ENCODE measurements at places on chromosomes 11 and 22.

DNA sequence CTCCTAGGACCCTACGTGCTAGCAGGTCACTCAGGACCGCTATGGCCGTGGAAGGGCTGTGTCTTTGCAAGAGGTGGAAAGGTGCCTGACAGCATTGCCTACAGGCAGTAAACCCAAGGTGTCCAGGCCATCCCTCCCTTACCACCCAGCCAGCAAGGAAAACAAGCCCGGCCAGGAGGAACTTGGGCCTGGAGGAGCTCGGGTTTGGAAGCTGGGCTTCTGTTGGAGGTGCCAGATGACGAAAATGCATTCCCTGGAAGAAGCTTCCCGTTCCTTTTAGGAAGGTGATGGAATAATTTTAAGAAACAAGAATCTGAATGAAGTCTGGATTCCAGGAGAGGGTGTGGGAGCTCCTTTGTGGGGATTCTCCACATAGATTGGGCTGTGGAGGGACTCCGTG is 23.6 kb downstream of the FBLN1 start:
- no peak for DNase-seq

- DNase-seq: no peak
Observed at GRCh38 chr11:124315052-124315451, 1.3 kb upstream of the OR8D1 start.

DNA sequence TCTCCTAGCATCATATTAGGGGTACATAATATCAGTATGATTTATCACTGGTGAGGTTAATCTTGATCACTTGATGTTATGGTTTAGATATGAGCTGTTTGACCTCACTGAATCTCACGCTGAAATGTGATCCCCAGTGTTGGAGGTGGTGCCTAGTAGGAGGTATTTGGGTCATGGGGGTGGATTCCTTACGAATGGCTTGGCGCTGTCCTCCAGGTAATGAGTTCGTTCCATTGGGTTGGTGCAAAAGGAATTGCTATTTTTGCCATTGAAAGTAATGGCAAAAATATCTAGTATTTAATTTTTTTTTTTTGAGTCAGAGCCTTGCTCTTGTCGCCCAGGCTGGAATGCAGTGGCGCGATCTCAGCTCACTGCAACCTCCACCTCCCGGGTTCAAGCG is 326.3 kb downstream of the AASDHPPT start:
- no peak for DNase-seq

- DNase-seq: no peak
Observed at GRCh38 chr11:58742981-58743880, 11.5 kb upstream of the GLYAT start.

DNA sequence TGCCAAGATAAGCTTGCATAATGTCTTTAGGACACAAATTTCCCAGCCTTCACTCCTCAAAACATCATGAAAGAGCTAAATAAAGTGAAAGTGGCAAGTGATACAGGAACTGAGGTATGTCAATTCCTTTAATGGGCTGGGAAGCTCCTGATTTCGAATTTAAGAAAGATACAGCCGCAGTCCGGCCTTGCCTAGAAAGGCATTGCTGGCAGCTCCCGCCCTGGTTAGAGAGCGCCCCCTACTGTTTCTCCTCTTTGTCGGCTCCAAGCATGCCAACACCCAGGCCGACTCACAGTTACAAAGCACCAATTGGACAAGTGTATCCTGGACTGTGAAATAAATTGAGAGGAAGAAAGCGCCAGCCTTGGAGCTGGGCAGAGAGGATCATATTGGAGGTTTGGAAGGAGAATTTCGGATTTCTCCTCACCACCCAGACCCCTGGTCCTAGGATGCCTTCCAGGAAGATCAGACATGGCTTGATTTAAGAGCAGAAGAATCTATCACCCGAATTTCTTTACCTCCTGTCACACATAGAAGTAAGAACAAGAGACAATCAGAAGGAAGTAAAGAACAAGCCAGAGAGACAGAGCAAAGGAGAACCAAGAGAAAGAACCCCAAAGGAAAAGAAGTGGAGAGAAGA is 84.0 kb downstream of the FAM76B start:
- DNase-seq: peak; percentile 84

DNA sequence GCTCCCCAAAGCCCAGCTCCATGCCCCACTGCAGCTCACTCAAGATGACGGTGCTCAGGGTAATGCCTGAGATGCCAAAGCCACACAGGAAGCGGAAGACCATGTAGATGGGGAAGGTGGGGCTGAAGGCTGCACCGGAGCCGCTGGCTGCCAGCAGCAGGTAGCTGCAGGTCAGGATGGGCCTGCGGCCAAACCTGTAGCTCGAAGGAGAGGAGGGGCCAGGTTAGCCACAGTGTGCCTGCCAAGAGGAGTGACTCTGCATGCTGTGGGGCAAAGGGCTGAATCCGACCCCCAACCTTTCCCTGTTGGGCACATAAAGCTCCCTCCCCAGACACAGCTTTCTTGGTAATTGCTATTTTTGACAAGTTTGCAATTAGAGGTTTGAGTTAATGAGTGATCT is 14.9 kb upstream of the SLC22A6 start:
- no peak for DNase-seq

GRCh38 chr11:125111001-125111342 is 454 bp downstream of the TMEM218 start:
- no peak for DNase-seq

- DNase-seq: no peak
Observed at GRCh38 chr22:39815932-39816331, 77.6 kb downstream of the ENTHD1 start.

- no peak for DNase-seq
Observed at GRCh38 chr11:123624974-123625373, 29.4 kb downstream of the SCN3B start.

DNA sequence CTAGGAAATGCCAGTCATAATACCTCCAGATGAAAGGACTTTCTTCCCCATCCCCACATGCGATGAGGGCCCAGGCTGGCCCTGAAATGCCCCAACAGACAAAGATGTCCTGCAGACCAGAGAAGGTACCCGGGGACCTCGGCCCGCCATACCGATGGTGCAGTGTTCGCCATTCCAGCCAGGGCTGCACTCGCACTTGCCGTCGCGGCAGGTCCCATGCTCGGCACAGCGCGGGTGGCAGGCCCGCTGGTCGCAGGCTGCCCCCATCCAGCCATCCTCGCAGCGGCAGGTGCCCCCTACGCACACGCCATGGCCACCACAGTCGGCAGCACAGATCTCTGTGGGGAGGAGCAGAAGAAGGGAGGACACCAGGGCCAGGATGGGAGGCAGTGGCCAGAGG is 212.1 kb upstream of the NARS2 start:
- no peak for DNase-seq

- DNase-seq: no peak
Observed at GRCh38 chr11:87081358-87081757, 43.6 kb downstream of the TMEM135 start.

DNA sequence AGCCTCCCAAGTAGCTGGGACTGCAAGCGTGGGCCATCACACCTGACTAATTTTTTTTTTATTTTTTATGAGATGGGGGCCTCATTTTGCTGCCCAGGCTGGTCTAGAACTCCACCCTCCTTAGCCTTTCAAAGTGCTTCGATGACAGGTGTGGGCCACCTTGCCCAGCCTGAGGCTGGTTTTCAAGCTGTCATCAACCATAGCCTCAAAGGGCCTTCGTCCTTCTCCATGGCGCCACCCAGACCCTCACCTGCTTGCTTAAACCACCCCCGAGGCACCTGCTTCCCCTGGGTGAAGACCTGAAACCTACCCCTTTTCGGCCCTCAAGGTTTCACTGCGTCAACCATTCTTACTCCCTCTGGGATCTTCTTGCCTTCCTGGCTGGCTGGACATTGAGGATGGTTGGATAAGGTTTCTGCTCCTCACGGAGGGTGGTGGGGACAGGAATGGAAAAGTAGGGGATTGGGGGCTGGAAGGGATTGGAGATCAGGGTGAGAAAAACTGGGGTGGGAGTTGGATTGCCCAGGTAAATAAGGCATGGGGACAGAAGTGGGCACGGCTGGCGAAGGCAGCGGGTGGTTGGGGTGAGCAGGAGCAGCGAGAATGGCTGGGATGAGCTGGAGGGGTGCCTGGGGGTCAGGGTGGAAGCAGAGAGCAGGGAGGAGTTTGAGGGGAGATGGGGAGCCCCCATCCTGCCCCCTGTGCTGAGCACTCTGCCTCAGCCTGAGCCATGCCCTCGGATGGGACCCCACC is 2.8 kb upstream of the ACR start:
- no peak for DNase-seq

DNA sequence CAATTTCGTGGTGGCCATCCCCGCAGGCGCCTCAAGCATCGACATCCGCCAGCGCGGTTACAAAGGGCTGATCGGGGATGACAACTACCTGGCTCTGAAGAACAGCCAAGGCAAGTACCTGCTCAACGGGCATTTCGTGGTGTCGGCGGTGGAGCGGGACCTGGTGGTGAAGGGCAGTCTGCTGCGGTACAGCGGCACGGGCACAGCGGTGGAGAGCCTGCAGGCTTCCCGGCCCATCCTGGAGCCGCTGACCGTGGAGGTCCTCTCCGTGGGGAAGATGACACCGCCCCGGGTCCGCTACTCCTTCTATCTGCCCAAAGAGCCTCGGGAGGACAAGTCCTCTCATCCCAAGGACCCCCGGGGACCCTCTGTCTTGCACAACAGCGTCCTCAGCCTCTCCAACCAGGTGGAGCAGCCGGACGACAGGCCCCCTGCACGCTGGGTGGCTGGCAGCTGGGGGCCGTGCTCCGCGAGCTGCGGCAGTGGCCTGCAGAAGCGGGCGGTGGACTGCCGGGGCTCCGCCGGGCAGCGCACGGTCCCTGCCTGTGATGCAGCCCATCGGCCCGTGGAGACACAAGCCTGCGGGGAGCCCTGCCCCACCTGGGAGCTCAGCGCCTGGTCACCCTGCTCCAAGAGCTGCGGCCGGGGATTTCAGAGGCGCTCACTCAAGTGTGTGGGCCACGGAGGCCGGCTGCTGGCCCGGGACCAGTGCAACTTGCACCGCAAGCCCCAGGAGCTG is 24.8 kb downstream of the ADAMTS15 start:
- no peak for DNase-seq

GRCh38 chr22:48403521-48404403 is 1423.9 kb downstream of the BRD1 start:
- no peak for DNase-seq

GRCh38 chr11:128766591-128767081 is 72.8 kb downstream of the FLI1 start:
- no peak for DNase-seq

DNA sequence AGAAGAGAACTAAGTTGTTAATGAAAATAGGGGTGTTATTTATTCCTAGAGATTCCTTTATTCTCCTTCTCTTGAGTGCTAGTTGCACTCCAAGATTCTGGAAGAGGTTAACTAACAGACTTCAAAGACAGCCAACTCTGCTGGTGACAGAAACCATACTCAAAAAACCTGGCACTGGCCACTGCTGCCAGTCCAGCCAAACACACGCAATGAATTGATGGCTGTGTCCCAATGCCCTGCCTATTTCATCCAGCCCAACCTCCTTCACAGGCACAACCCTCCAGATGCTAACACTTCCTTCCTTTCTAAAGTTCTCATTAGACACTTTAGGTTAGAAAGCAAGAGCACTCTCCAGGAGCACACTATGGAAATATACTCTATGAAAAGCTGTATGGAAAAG is 150.8 kb upstream of the C11orf58 start:
- no peak for DNase-seq

DNA sequence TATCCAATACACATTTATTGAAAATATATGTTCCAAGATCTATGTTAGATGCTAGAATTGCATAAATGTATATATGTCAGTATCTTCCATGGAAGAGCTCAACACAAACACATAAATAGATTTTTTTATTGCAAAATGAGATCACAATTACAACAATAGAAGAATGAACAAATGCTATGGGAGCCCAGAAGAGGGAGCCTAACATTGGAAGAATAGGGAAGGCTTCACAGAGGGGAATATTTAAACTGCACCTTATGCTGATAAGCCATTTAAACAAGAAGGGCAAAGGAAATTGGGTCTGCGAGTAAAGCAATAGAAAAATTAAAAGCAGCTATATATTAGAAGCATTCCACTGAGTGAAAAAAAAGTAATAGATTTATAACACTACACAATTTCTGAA is 96.1 kb upstream of the LRRC55 start:
- DNase-seq: no peak

DNA sequence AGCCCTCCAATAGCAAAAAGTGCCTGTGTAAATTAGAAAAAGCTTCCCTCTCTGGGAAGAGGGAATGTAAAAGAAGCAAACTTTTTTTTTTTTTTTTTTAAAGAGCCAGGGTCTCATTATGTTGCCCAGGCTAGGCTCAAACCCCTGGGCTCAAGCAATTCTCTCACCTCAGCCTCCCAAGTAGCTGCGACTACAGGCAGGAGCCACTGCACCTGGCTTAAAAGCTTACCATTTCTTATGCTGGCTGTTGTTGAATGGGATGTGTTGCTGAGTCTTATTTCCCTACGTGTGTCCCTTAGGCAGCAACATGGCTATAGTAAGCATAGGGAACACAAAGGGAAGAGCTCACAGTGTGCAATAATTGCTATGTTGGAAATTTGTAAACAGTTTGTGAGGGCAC is 225.5 kb upstream of the CCDC90B start:
- no peak for DNase-seq

- DNase-seq: no peak
Observed at GRCh38 chr22:46695346-46696228, 42.5 kb downstream of the CERK start.

DNA sequence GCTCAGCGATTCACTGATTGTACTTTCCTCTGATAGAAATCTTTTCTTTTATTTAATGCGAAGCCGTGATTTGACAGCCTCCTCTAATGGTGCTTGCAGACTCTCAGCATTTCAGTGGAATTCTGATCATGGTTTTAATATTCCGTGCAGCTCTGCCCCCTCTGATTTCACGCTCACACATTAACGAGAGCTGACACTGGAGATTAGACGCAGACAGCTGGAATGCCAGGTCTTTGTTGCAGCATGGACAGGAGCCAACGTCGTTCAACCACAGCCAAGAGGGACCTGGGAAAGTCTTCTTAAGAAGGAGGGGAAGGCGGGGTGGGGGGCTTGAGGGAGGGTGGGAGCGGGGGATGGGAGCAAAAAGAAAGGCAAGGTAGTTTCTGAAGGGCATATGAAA is 186.4 kb downstream of the BLID start:
- no peak for DNase-seq

DNA sequence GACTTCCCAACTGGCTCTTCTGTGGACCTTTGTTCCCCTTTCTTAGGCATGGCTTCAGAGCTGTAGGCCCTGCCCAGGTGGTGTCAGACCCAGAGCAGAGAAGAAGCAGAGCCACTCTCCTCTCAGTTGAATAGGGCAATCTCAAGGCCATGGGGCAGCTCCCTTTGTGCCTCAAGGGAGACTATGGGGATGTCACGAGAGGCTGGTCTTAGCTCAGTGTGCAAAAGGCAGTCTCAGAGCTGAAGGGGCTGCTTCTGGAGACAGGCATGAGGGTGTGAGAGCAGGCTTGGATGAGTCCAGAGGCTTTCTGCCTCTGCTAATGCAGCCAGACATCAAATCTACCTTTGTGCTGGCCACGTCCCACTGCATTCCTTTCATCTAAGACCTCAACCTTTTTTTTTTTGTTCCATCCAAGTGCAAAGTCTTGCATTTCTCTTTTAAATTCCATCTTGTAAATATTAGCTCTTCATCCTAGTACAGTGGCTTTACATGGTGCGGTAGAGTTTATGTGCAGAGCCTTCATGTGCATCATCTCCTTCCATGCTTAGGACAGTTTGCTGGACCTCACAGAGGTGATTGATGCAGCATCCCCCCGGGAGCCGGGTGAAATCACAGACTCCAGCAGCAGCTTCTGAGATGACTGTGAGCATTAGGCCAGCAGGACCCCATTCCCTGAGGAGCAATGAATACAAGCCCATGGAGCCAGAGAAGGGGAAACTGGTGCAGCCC is 34.2 kb upstream of the FCHSD2 start:
- DNase-seq: no peak

- DNase-seq: peak; percentile 54
Observed at GRCh38 chr11:808427-809286, 1.1 kb upstream of the RPLP2 start.

- peak; percentile 66 for DNase-seq
Observed at GRCh38 chr11:68142028-68142412, 20.8 kb upstream of the CHKA start.

Measured in activated T-cell treated with anti-CD3 and anti-CD28 coated beads, Interleukin-2, amount 50 U/mL, for 24 hours (primary cell).